ENCODE measurements at places on chromosomes 12 and 14. TPM values are rescaled to one million over a fixed set of nuclear protein-coding genes. Genes with fewer than 3 reads are reported as not detected.

- no peak overlapping the region for H3K4me3 ChIP-seq
- no peaks in the 10 kb centered on the region for H3K4me1 ChIP-seq
- no peaks in the 10 kb centered on the region for H3K27me3 ChIP-seq
- no peaks in the 10 kb centered on the region for H3K36me3 ChIP-seq
- DNase-seq = no peak
These were observed 28.7 kb downstream of the CAMKK2 start for GRCh38 chr12:121267822-121268221.

DNA sequence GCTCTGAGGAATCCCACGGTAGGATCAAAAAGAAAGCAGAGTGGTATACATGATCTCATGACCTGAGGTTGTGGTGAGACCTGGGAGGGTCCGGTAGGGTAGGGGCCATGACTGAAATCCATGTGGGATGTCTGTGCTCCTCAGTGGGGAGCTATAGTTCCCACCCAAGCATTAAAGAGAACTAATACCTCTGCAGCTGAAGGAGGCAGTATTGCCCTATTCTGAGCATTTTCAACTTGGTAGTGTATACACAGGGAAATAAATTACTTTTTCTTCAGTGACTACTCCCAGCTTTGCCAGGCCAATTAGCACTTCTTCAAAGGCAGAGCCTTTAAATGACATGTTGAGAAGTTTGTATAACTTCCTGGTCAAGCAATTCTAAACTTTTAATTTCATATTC lies 613.8 kb downstream of the KCNH5 start:
- H3K27me3 ChIP-seq = no peaks in the 10 kb centered on the region
- H3K4me3 ChIP-seq = no peak overlapping the region
- H3K27ac ChIP-seq = no peak overlapping the region
- no peak for DNase-seq
- H3K36me3 ChIP-seq = no peaks in the 10 kb centered on the region

DNA sequence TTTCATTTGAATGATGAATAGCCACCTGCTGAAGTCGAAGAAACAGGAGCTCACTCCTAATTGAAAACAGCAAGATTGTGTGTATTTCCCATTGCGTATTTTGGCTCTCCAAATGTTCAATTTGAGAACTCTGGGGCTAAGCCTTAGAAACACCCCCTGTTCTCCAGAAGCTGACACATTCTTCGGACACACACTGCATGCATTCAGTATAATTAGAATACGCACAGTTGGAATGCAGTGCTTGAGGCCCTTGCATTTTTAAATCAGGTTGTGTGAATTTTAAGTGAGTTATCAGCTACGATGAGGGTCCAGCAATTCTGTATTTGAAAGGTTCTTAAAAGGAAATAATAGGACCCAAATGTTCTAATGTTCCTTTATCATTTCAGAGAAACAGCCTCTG lies 103.8 kb downstream of the PRKD1 start:
- no peak overlapping the region for H3K4me3 ChIP-seq
- no peaks in the 10 kb centered on the region for H3K36me3 ChIP-seq
- no peak overlapping the region for H3K27ac ChIP-seq

DNA sequence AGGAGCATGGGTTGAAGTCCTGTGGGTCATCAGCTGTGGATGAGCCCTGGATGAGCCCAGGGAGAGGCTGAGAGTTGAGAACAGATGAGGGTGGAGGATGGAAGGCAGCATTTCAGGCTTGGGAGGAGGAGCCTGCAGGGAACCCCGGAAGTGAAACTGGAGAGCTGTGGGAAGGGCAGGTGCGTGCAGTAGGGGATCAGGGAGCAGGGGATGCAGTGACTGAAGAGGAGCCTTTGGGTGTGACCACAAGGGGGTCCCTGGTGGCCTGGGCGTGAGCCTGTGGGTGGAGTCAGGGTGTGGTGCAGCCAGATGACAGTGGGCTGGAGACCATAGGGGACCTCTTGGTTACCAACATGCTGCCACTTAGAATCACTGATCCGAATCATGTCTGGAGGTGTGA lies 115.5 kb downstream of the PAPOLA start:
- H3K4me3 ChIP-seq = no peak overlapping the region
- no peaks in the 10 kb centered on the region for H3K4me1 ChIP-seq
- no peak for DNase-seq
- peaks cover 6% of the 10 kb centered on the region for H3K27me3 ChIP-seq
- H3K36me3 ChIP-seq = no peaks in the 10 kb centered on the region

- no peaks in the 10 kb centered on the region for H3K4me1 ChIP-seq
- DNase-seq = no peak
- no peak overlapping the region for H3K27ac ChIP-seq
- no peaks in the 10 kb centered on the region for H3K27me3 ChIP-seq
- H3K36me3 ChIP-seq = peaks cover 31% of the 10 kb centered on the region
These were observed 68.7 kb downstream of the NIN start for GRCh38 chr14:50762001-50762930.

Gene LIN7A
- total RNA-seq = 2.9 TPM

Gene MYO1A
- total RNA-seq = 0.34 TPM

- H3K4me1 ChIP-seq = no peaks in the 10 kb centered on the region
- no peaks in the 10 kb centered on the region for H3K36me3 ChIP-seq
- H3K4me3 ChIP-seq = no peak overlapping the region
- DNase-seq = no peak
- no peaks in the 10 kb centered on the region for H3K27me3 ChIP-seq
These were observed 39.8 kb upstream of the EID3 start for GRCh38 chr12:104263580-104264358.

Gene TMEM30B
- 1.3 TPM for total RNA-seq

- H3K27me3 ChIP-seq = no peaks in the 10 kb centered on the region
- no peaks in the 10 kb centered on the region for H3K4me1 ChIP-seq
- no peak overlapping the region for H3K4me3 ChIP-seq
- DNase-seq = no peak
- H3K36me3 ChIP-seq = no peaks in the 10 kb centered on the region
These were observed 496.0 kb downstream of the SLC6A15 start for GRCh38 chr12:84416626-84417025.

DNA sequence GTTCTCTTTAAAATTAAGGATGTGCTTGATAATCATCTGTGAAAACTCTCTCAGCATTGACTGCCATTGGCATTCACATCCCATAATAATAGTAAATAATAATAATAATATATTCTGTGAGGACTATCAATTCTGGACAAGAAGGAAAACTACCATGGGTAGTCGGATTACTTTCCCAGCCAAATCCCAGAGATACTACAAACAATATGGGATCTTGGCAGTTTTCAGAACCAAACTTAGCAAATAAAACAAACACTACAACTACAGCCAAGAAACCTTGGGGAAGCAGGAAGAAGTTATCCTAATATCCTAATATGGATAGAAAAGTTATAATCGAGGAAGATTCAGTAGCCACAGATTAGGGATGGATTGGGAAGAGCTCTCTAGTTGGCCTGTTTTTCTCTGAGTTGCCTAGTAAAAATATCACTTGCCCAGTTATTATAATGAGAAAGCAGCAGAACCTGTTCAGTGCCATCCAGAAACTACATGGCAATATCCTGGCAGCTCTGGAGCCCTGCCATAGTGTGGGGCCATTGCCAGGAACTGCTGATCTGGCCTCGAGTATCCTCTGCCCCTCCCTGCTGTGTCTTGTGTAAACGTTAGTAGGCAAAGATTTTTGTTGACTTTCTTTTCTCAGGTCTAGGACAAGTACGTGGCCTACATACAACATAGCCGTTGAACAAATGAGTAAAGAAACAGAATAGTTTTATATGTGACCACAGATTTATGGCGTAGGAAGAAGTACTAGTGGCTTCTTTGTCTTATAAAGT lies 193.5 kb downstream of the SLC2A13 start:
- no peak overlapping the region for H3K4me3 ChIP-seq
- no peak overlapping the region for H3K27ac ChIP-seq
- peak; percentile 74 for DNase-seq
- no peaks in the 10 kb centered on the region for H3K36me3 ChIP-seq

- no peaks in the 10 kb centered on the region for H3K36me3 ChIP-seq
- peaks cover 44% of the 10 kb centered on the region for H3K4me1 ChIP-seq
- H3K27ac ChIP-seq = peak overlapping the region; percentile 63
- no peaks in the 10 kb centered on the region for H3K27me3 ChIP-seq
- DNase-seq = no peak
These were observed 107.3 kb downstream of the FOXN3 start for GRCh38 chr14:89309670-89310177.

- no peaks in the 10 kb centered on the region for H3K36me3 ChIP-seq
- DNase-seq = no peak
- no peaks in the 10 kb centered on the region for H3K4me1 ChIP-seq
- no peak overlapping the region for H3K4me3 ChIP-seq
These were observed 950.2 kb downstream of the BCL11B start for GRCh38 chr14:98321841-98322240.

Gene SAV1
- 26.7 TPM for total RNA-seq

DNA sequence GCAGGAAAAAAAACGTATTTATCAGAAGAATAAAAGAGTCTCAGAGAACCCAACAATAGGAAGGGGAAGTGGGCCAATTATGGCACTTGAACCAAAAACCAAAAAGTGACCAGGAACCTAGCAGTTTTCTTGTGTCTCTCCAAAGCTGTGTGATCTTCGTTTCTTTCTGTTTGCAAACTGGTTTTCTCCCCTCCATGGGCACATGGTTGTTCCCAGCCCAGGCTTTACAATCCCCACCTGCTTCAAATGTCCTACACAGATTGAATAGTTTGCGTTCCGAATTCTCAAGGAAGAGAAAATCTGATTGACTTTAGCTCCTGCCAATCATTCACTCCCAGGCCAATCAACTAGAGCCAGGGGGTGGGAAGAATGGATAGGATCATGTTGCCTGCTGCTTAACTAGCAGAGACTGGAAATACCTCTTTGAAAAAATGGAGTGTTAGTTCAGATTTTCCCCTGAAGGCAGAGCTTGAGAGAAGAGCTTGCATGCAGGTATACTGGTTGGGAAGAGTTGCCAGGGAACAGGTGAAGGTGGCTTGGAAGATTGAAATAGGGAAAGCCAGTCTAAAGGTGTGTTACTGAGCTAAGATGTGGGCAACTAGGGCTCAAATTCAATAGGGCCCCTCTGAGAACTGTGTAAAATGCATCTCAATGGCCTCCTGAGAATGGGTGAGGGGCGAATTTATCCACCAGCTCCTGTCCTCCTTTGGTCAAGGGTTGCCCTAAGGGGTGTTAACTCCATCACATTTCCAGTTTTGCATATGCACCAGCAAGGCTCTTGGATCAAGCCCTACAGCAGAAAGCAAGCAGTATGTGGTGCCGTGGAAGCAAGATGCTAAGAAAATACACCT lies 106.4 kb upstream of the SRRM4 start:
- no peaks in the 10 kb centered on the region for H3K36me3 ChIP-seq
- no peak overlapping the region for H3K27ac ChIP-seq
- no peaks in the 10 kb centered on the region for H3K27me3 ChIP-seq
- no peak overlapping the region for H3K4me3 ChIP-seq
- H3K4me1 ChIP-seq = no peaks in the 10 kb centered on the region

GRCh38 chr12:86666316-86666715 lies 410.1 kb upstream of the MGAT4C start:
- no peak overlapping the region for H3K4me3 ChIP-seq
- no peak overlapping the region for H3K27ac ChIP-seq
- H3K36me3 ChIP-seq = no peaks in the 10 kb centered on the region
- no peaks in the 10 kb centered on the region for H3K4me1 ChIP-seq

Gene PLCZ1
- not detected for total RNA-seq

DNA sequence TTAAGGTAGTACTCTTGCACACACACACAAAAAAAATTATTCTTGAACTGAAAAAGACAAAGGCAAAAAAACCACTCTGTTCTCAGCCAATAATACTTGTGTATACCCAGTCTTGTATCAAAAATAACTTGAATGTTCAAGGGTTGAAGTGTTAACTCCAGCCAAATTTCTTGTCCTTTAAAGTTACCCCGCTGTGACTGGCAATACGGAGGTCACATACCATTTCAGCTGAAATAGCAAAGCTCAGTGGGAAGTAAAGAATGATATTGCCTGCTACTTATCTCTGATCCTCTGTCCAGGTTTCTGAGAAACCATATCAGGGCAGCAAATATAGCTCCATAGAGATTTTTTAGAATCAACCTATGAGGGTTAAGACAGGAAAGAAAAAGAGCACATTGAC lies 167.4 kb downstream of the C12orf50 start:
- no peak overlapping the region for H3K4me3 ChIP-seq
- no peak overlapping the region for H3K27ac ChIP-seq
- H3K36me3 ChIP-seq = no peaks in the 10 kb centered on the region
- no peak for DNase-seq

- no peaks in the 10 kb centered on the region for H3K4me1 ChIP-seq
- H3K36me3 ChIP-seq = no peaks in the 10 kb centered on the region
- H3K4me3 ChIP-seq = no peak overlapping the region
These were observed 727.3 kb downstream of the NRXN3 start for GRCh38 chr14:78897443-78897842.

DNA sequence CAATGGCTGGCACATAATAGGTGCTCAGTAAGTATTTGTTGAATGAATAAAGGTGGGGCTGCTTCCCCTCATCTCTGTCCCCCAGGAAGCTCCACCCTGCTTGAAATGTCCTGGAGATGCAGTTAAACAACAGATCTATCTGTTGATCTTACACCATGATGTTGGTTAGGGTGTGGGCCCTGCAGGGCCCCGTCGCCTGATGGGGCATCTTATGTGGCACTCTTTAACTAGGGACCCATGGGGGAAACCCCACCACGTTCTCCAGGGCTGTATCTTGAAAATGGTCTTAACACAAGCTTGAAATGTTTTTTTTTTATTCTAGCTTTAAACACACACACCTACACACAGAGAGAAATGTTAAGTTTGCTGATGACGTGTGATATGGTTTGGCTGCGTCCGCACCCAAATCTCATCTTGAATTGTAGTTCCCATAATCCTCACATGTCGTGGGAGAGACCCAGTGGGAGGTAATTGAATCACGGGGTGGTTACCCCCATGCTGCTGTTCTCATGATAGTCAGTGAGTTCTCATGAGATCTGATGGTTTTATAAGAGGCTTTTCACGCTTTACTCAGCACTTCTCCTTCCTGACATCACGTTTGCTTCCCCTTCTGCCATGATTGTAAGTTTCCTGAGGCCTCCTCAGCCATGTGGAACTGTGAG lies 741.7 kb downstream of the VRK1 start:
- no peak for DNase-seq
- H3K27ac ChIP-seq = no peak overlapping the region
- no peaks in the 10 kb centered on the region for H3K4me1 ChIP-seq

- DNase-seq = peak; percentile 53
- no peak overlapping the region for H3K27ac ChIP-seq
- H3K27me3 ChIP-seq = no peaks in the 10 kb centered on the region
- H3K36me3 ChIP-seq = no peaks in the 10 kb centered on the region
These were observed 20.5 kb upstream of the ITPR2 start for GRCh38 chr12:26853303-26854030.

Data from adrenal gland (tissue), 19 donors.